ENCODE measurements at places on chromosomes 13 and 19.
A peak's percentile ranks its signal among the peaks of the same experiment; 100 is the strongest.

GRCh38 chr13:20700288-20700687 is 3.2 kb upstream of the IL17D start:
- DNase-seq: no peak

DNA sequence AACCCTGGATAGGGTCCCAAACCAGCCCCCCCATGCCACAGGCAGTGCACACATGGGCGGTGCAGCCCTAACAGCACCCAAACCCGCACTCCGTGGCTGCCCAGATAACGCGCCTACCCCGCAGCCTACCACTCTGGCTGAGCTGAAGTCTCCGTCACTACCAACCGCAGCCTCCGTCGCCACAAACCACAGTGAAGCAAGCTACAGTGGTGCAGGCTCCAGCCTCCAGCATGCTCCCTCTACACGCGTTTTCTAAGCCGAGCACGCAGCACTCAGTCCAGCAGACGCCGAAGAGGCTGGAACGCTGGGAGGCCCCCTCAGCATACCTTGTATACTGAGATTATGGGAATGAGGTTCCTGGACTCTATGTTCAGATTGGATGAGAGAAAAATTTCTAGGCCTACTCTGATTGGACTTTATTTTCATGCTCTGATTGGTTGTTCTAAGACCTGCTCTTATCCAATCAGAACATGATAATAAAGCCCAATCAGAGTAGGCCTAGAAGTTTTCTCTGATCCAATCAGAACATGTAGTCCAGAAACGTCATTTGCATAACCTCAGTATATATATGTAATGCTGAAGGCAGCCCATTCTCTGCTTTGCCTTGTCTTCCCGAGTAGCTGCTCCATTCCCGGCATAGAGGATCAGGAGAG is 56.7 kb upstream of the C1QTNF9B start:
- DNase-seq: no peak

GRCh38 chr19:56109226-56109625 is 11.9 kb downstream of the ZNF787 start:
- DNase-seq: no peak

- peak; percentile 68 for DNase-seq
Measured at GRCh38 chr19:30235946-30236345, 136.2 kb upstream of the ZNF536 start.

DNA sequence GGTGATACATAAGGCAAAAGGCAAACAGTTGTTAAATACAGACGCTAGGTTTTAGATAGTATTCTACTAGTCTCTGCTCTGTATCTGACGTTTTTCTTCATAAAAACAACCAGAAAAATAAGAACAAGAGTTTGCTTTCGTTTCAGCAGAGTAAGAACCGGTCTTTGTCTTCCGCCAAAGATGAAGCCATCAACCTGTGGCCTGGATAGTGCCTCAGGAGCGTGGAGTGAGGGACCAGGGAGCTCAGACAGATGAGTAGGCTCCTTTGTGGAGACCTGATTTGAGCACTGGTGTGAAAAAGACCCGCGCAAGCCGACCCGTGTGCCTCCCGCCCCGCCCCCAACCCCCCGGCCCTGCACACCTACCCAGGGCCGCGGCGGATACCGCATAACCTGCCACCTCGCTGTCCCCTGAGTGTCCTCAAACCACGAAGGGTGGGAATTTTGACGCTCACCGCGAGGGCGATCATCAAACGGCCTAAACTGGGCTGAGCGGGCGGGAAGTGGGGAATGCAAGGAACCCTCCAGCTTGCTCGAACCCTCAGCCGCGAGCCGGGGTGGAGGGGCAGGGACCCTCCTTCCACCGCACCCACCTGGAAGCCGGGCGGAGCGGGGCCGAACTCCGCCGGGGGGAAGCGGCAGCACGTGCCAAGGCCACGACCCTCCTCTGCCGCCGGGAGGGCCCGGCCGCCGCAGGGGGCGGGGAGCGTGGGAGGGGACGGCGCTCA is 866 bp upstream of the LMO7 start:
- peak; percentile 3 for DNase-seq

GRCh38 chr19:10718205-10719196 is 622 bp downstream of the DNM2 start:
- peak; percentile 71 for DNase-seq

- DNase-seq: no peak
Measured at GRCh38 chr13:98490195-98490836, 86.6 kb downstream of the STK24 start.

GRCh38 chr13:55361141-55361540 is 1779.6 kb upstream of the PRR20A start:
- no peak for DNase-seq

GRCh38 chr13:75076476-75076875 is 405.5 kb downstream of the TBC1D4 start:
- no peak for DNase-seq

GRCh38 chr13:69579351-69579750 is 528.3 kb upstream of the ATXN8OS start:
- DNase-seq: no peak

DNA sequence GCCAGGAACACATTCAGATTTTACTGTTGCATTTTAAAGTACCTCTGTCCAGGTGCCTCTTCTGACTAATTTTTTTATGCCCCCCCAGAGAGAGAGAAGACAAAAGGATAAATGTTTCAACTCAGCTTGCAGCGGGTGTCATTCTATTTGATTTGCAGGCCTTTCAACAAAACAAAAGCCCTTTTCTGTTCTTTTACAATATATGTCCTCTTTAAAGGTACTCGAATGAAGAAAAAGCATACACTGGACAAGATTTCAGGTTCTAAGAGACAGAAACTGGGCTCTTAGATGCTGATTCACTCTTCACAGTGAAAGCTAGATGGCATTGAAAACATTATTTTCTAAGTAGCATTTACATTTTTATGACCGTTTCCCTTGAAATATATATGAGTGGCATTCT is 2.9 kb upstream of the FRY start:
- no peak for DNase-seq

DNA sequence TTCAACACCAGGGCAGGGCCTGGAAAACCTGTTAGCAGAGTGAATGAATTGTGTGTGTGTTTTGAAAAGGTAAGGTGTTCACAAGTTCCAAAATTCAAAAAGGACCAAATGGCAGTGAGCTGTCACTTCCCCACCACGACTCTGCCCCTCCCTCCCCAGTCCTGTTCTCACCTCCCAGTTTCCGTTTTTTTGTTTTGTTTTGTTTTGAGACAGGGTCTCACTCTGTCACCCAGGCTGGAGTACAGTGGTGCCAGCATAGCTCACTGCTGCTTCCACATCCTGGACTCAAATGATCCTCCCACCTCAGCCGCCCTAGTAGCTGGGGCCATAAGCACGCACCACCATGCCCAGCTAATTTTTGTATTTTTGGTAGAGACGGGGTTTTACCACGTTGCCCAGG is 20.3 kb upstream of the BCL3 start:
- DNase-seq: no peak

DNA sequence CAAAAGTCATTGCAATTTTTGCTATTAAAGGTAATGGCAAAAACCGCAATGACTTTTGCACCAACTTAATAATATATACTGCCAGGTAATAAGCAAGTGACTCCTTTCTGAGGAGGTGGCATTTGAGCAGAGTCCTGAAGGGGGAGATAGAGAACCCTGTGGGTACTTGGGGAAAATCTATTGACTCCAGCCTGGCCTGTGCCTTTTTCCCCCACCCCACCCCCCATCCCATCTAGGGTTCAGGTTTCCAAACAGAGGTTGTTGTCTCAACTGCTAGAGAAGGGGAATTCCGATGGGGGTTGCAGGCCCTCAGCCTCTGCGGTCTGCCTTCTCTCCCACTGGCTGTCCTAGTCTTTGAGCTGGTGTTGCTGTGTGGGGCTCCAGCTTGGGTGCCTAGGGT is 11.5 kb downstream of the S1PR2 start:
- no peak for DNase-seq

DNA sequence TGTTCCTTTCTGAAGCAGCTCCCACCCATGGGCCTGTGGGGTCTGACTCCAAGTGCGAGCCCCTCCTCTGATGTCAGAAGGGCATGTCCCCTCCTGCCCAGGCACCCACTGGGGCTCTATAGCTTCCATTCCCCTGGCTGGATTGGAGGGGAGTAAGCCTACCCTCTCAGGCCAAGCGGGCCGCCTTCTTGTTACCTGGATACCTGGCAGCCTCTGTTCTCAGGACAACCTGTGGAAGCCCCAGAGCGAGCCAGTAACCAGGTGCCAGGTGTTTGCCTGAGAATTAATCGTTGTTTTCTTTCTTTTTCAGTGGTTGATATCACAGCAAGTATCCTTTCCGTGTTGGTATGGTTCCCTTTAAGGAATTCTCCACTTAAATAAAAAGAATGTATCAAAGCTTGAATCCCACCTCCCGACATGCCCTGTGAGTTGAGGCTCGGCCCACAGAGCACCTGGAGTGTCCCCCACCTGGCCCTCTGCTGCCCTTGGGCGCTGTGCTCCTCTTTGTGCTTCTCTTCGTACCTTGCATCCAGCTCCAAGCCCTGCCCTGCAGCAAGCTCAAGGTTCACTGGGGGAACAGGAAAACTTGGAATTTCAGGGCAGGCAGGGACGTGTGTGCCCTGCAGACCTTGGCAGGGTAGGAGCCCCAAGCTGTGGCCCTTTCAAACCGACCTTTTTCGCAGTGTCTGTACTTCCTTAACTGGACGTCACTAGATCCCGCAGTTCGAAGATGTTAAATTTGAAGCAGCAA is 15.0 kb downstream of the MAU2 start:
- no peak for DNase-seq

DNA sequence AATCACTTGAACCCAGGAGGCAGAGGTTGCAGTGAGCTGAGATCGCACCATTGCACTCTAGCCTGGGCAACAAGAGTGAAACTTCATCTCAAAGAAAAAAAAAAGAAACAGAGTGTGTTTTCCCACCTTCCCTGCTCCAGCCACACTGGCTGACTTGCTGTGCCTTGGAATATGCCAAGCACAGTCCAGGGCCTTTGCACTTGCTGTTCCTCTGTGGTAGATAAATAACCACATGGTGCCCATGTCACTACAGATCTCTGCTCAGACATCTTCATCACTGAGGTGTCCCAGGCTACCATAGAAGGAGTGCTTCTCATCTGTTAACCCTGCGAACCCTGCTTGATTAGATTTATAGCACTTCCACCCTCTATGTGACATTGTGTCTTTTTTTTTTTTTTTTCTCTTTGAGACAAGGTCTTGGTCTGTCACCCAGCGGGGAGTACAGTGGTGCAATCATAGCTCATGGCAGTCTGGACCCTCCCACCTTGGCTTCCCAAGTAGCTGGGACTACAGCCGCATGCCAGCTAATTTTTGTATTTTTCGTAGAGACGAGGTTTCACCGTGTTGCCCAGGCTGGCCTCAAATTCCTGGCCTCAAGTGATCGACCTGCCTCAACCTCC is 10.4 kb downstream of the SMARCA4 start:
- no peak for DNase-seq

- DNase-seq: peak; percentile 50
Measured at GRCh38 chr19:55369653-55370304, 484 bp downstream of the IL11 start.

GRCh38 chr19:9528757-9529336 is 9.6 kb downstream of the ZNF426 start:
- DNase-seq: no peak

DNA sequence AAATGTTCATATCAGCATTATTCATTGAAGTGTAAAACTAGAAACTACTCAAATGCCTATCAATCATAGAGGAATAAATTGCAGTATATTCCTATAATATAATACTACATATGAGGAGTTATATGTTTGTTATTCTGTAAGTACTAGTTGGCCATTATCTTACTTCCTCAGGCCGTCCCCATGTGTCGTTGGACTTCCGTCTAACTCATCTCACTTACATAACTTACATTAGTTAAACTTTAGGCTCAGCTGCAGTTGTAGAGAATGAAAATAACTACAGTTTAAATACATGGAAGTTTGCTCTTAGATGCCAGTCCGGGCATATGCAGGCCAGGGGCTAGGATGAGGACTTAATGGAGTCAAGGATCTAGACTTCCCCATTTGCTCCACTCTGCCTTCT is 8.6 kb upstream of the EPSTI1 start:
- no peak for DNase-seq

DNA sequence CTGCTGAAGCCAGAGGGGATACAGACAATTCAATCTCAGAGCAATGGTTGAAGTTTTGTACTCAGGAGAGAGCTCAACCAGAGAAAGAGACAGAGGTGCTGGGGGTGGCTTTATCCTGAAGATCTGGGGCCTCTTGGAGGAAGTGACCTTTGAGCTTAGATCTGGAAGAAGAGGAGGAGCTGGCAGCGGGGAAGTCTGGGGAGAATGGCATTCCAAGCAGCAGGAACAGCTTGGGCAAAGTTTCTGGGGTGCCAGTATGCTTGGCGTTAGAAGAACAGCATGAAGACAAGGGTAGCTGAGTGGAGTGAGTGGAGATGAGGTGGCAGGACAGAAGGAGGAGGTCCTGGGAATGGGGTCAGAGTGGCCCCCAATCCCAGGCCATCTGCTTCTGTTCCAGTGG is 11.3 kb downstream of the MAST3 start:
- DNase-seq: no peak

GRCh38 chr19:39166571-39167391 is 30.0 kb upstream of the NCCRP1 start:
- DNase-seq: peak; percentile 52

- no peak for DNase-seq
Measured at GRCh38 chr13:33913829-33914228, 95.9 kb downstream of the RFC3 start.

DNA sequence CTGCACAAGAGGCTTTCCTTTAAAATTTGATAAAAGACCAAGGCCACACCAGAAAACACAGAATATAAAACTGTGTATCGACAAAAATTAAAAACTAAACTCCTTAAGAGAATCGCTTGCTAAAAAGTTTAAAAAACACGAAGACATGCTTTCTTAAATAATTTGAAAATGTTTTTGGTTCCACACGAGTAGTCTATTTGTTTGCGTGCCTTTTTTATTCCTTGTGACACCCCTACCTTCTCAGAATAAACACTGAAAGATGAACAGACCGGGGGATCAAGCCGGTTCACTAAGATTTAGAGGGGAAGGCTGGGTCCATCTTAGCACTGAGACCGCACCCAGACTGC is 256.4 kb upstream of the STARD13 start:
- no peak for DNase-seq

DNA sequence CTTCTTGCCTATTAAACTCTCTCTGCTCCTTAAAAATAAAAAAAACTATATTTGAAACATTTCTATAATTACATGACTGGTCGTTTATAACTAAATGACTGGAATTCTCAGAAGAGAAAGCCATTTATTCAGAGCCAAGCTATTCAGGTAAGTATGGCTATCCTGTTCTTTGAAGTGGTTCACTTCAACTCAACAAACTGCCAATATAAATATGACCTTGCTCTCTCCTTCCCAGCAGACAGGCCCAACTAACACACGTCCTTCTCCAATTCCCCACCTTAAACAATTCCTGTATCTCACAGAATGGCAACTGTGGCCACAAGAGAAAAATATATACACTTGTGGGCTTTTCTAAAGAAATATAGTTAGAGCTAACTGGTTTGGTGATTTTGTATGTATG is 153.9 kb downstream of the MIPEP start:
- no peak for DNase-seq

Measured in cerebellum (tissue), 4 donors.